ENCODE measurements at places on chromosomes 5 and 9.

- DNase-seq = no peak
- no peak overlapping the region for H3K27ac ChIP-seq
- H3K27me3 ChIP-seq = no peaks in the 10 kb centered on the region
- no peaks in the 10 kb centered on the region for H3K4me1 ChIP-seq
These were observed 58.3 kb upstream of the NFIL3 start for GRCh38 chr9:91481972-91482371.

- no peaks in the 10 kb centered on the region for H3K4me1 ChIP-seq
- no peak overlapping the region for H3K27ac ChIP-seq
- H3K4me3 ChIP-seq = no peak overlapping the region
- peaks cover 14% of the 10 kb centered on the region for H3K36me3 ChIP-seq
These were observed 154.4 kb upstream of the COX7C start for GRCh38 chr5:86463339-86463738.

GRCh38 chr9:122822938-122823337, 5.5 kb downstream of the PDCL start:
- DNase-seq = no peak
- H3K4me1 ChIP-seq = peaks cover 35% of the 10 kb centered on the region
- H3K27ac ChIP-seq = no peak overlapping the region
- H3K4me3 ChIP-seq = no peak overlapping the region

DNA sequence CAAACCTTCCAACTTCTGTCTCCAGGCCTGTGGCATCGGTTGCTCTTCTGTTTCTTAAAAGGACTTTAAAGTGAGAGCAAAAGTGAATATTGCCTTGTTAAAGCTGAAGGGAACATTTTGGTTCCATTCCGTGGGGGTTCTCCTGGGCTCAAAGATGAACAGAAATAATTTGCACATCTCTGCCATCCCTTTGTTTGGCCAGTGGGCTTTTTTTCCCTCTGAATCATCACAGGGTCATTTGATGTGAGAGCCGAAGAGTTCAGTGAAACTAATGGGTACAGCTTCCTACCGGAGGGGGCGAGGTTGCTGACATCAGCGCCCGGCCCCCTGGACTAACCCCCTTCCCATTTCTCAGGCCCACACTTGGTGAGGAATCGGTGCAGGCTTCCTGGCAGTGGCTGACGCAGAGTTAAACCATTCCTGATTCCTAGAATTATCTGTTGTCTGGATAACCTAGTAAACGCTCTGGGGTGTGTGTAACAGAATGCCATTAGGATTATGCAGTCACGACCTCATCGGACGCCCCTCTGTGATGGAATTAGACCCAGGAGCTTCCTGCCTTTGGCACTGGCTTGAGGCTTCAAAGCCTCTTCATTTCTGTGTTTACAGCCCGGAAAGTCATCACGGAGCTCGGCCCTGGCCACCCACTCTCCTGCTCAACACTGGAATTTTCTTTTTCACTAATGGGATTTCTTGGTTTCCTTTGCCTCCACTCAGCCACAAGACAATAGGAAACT, 61.6 kb upstream of the RPL26L1 start:
- no peak for DNase-seq
- H3K4me3 ChIP-seq = no peak overlapping the region
- peaks cover 10% of the 10 kb centered on the region for H3K36me3 ChIP-seq
- peaks cover 9% of the 10 kb centered on the region for H3K27me3 ChIP-seq
- H3K4me1 ChIP-seq = peaks cover 28% of the 10 kb centered on the region

DNA sequence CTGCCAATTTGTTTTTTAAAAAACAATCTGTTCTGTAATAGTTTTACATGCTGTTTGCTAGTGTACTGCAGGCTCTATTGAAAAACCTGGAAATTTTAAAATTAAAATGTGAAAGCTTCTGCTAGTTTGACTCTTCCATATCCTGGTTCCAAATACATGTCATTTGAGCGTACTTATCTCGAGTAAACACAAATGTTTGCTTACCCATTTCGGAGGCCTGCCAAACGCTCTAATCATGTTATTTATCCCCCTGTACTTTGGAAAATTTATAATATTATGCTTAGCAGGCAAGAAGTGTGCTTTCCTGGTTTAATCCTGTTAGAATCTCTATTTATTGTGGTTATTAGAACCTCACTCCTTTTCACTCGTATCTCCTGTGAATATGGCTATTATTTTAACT, 476.8 kb upstream of the CYLC2 start:
- no peak overlapping the region for H3K4me3 ChIP-seq
- DNase-seq = no peak
- no peak overlapping the region for H3K27ac ChIP-seq
- H3K27me3 ChIP-seq = no peaks in the 10 kb centered on the region
